ENCODE measurements at places on chromosomes 13 and 19. TPM values are rescaled to one million over a fixed set of nuclear protein-coding genes. Genes with fewer than 3 reads are reported as not detected.

DNA sequence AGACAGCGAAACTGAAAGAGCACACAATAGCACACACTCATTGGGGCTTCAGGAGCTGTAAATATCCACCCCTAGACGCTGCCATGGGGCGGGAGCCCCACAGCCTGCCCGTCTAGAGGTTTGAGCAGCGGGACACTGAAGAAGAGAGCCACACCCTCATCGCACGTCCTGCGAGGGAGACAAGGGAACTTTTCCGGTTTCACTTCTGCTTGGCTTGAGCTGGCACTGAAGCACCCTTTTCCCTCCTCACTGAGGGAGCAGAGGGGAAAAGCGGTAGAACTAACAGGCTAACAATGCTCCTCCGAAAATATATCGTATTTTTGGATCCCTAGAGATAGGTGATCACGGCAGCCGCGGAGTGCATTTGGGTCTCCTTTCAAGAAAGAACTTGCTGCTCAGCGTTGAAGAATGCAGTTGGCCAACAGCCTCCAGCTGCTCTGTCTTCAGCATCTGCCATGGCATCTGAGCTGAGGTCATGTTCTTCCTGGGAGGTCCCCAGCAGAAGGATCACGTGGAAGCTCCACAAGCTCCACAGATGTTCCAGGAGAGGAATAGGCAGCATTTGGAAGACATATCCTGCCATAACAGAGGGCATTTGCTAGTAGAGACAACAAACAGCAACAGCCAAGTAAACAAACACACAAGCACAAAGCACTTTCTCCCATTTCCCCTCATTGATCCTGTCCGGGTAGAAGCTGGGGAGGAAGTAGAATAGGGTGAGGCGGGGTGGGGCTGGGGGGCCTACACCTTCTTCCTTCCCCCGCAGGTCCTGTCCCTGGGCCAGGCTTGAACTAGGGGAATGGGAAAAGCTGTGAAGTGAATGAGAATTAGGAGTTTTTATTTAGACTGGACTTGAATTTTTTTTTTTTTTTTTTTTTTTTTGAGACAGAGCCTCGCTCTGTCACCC lies 44.8 kb upstream of the ALOX5AP start:
- peak overlapping the region; percentile 31 for H3K4me3 ChIP-seq
- H3K4me1 ChIP-seq, result no peaks in the 10 kb centered on the region
- peak overlapping the region; percentile 40 for H3K27ac ChIP-seq
- no peaks in the 10 kb centered on the region for H3K36me3 ChIP-seq

- no peaks in the 10 kb centered on the region for H3K36me3 ChIP-seq
- peak overlapping the region; percentile 51 for H3K4me3 ChIP-seq
- H3K27ac ChIP-seq, result peak overlapping the region; percentile 74
- H3K4me1 ChIP-seq, result peaks cover 11% of the 10 kb centered on the region
Measured at GRCh38 chr19:50431343-50432220, 1.1 kb upstream of the MYBPC2 start.

DNA sequence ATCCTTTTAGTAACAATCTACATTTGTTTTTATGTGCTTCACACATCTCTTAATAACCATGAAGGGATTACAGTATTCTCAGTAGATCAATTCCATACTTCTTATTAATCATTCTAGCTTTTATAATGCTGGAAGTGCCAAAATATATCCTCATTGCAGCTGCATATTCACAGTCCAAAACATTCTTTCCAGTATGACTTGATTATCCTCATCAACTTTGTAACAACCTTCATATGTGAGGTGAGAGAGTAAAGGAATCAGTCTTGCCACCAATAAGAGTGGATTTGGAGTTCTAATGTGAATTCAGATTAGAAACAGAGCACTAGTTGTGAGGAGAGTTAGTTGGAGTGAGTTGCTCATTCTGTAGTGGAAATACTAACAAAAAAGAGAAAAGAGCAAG lies 208.0 kb upstream of the SPRY2 start:
- DNase-seq, result no peak
- no peaks in the 10 kb centered on the region for H3K36me3 ChIP-seq
- no peaks in the 10 kb centered on the region for H3K27me3 ChIP-seq
- no peak overlapping the region for H3K4me3 ChIP-seq
- no peak overlapping the region for H3K27ac ChIP-seq

- no peak overlapping the region for H3K4me3 ChIP-seq
- no peaks in the 10 kb centered on the region for H3K36me3 ChIP-seq
- peaks cover 9% of the 10 kb centered on the region for H3K4me1 ChIP-seq
- no peak overlapping the region for H3K27ac ChIP-seq
- no peak for DNase-seq
Measured at GRCh38 chr19:48646722-48647216, 782 bp upstream of the CA11 start.

GRCh38 chr19:45955905-45956608 lies 17.6 kb downstream of the NOVA2 start:
- H3K36me3 ChIP-seq, result no peaks in the 10 kb centered on the region
- DNase-seq, result no peak
- H3K4me1 ChIP-seq, result no peaks in the 10 kb centered on the region
- no peak overlapping the region for H3K27ac ChIP-seq

DNA sequence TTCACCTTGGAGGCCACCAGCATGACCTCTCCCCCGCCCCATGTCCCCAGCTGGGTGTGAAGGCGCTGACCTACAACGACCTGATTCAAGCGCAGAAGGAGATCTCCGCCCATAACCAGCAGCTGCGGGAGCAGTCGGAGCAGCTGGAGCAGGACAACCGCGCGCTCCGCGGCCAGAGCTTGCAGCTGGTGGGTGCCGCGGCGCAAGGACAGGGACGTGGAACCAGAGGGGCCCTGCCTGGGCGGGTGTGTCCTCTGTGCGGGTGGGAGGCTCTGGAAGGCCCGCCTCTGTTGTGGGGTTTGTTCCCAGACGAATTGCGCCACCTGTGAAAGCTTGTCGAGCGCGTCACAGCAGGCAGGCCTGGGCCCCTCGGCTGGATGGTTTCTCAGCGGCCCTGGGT lies 22.3 kb downstream of the PLEKHJ1 start:
- H3K27ac ChIP-seq, result peak overlapping the region; percentile 57
- H3K4me3 ChIP-seq, result no peak overlapping the region
- no peak for DNase-seq
- no peaks in the 10 kb centered on the region for H3K27me3 ChIP-seq

GRCh38 chr19:16676101-16676798 lies 15.3 kb downstream of the TMEM38A start:
- peaks cover 5% of the 10 kb centered on the region for H3K4me1 ChIP-seq
- peak; percentile 56 for DNase-seq
- H3K27ac ChIP-seq, result peak overlapping the region; percentile 73

GRCh38 chr13:39321574-39321973 lies 281.4 kb downstream of the LHFPL6 start:
- no peak for DNase-seq
- H3K27ac ChIP-seq, result no peak overlapping the region
- no peaks in the 10 kb centered on the region for H3K36me3 ChIP-seq
- no peaks in the 10 kb centered on the region for H3K27me3 ChIP-seq
- no peak overlapping the region for H3K4me3 ChIP-seq

GRCh38 chr19:17365361-17365760 lies 11.8 kb downstream of the PLVAP start:
- no peak for DNase-seq
- no peaks in the 10 kb centered on the region for H3K36me3 ChIP-seq
- no peak overlapping the region for H3K4me3 ChIP-seq
- H3K27me3 ChIP-seq, result no peaks in the 10 kb centered on the region
- no peaks in the 10 kb centered on the region for H3K4me1 ChIP-seq

Gene ABCA7
- 43.5 TPM for total RNA-seq

All from Caco-2 (cell line).